ENCODE measurements at places on chromosomes 16 and 17.

DNA sequence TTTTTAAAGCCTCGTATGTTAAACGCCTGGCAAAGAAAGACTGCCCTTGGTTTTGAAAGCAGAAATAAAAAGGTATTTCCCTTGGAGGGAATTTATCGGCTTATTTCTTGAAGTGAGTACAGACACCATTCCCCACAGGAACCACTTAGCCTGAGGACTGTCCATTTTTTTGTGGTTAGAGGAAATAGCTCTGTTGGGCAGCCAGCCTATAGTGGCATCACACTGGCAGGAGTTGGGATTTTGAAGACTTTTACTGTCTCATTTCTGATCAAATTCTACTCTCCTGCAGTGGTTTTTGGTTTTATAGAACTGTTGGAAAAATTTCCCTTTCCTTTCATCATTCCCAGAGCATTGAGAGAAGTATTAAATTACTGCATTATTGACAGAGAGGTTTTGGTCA lies 34.1 kb upstream of the CDC6 start:
- no peak for DNase-seq

DNA sequence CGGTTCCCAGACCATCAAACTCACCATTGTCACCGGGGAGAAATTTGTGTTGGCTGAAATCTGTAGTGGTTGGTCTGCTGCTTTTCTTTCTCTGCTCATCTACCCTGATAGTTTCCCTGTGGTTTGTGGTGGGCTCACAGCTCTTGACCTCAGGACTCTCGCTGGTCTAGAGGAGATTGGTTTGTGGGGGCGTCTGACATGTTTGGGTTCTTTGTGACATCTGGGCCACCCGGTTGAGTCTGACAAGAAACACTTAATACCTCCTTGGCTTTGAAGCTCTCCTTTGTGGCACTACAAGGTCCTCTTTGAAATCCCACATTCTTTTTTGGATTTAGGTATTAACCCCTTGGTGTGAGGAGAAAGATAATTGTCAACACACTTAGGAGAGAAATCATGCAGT lies 662.0 kb downstream of the WWOX start:
- DNase-seq: no peak

DNA sequence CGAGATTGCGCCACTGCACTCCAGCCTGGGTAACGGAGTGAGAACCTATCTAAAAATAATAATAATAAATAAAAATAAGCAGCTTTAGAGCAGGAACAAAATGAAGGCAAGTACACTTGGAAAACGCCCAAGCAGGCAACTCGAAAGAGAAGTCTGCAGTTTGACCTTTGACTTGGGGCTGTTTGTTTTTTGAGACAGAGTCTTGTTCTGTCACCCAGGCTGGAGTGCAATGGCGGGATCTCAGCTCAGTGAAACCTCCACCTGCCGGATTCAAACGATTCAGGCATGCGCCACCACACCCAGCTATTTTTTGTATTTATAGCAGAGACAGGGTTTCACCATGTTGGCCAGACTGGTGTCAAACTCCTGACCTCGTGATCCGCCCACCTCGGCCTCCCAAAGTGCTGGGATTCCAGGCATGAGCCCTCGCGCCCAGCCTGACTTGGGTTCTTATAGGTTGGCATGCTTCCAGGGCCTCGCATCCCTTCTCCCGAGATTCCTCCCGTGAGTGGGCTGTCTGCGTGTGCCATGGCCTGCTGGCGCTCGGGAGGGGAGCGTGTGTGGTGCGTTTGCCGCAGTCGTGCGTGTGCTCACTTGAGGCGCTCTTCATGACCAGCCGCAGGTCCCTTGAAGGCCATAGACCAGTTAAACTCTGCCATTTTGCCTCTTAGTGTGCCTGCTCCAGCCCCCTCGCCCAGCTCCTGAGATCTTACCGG lies 18.4 kb upstream of the UBE2I start:
- DNase-seq: no peak

DNA sequence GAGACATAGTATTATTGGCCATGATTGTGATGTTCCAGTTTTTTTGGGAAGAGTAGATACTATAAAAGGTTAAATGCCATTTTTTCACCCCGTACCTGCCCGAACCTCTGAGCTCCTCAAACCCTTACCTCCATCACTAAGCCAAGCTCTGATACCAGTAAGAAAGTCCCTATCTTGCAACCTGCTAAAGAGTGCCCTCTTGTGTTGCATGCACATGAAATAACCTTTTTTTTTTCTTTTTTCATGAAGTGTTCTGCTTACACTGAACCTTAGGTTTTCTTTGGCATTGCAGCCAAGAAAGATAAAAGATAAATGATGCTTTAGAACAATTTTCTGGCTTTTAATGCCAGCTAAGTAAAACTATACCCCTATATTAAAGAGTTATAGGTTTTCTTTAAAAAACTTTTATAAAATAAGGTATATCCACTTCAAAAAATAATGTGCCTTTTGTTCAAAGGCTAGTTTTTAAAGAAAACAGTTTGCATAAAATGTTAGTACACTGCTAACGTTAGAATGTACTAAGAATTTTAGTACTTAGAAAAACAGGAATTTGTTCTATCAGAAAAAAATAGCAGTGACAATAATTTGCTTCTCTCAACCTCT lies 295.3 kb upstream of the PMFBP1 start:
- DNase-seq: no peak

DNA sequence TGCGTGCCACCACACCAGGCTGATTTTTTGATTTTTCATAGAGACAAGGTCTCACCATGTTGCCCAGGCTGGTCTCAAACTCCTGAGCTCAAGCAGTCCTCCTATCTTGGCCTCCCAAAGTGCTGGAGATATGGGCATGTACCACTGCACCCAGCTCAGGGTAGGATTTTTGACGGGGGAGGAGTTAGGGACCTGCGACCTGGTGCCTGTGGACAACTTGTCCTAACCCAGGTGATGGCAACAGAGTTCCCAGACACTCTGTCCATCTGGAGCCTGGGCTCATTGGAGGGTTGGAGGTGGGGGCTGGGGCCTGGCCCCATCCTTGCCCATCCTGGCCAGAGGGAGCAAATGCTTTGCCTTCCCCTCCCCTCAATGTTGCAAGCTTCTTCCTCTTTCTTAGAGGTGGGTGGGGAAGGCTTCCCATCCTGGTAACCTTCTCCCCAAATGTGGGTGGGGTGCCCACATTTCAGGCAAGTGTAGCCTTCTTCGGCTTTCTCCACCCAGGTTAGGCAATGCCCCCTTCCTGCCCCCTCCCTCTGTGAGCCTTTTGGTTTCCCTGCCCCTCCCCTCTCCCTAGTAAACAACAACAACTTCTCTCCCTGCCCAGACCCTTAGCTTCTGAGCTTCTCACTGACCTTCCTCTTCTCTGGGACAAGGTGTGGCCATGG lies 24.9 kb downstream of the RARA start:
- no peak for DNase-seq

Measured in stimulated activated CD4-positive, alpha-beta T cell treated with anti-CD3 and anti-CD28 coated beads, Interleukin-4, amount 100 ng/mL, for 4 hours (primary cell).